BJ (cell line): ENCODE measurements at places on chromosomes 13 and 19. TPM values are rescaled to one million over a fixed set of nuclear protein-coding genes. Genes with fewer than 3 reads are reported as not detected.

GRCh38 chr13:111241862-111242261 lies 78.6 kb upstream of the TEX29 start:
- DNase-seq: no peak

DNA sequence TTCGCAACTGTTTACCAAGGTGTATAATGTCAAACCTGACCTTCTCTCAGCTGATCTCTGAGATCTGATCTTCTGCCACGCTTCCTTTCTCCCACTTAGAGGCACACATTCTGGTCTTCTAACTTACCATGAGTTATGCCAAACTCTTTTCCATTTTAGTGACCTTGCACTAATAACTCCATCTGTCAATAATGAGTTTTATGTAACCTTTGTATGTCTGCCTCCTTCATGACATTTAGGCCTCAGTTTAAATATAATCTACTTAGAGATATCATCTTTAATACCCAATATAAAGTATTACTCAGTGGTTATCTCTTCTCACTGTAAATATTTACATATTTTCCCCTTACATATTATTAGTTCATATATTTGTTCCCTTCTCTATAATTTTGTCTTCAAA lies 827.5 kb upstream of the PCDH20 start:
- no peak for DNase-seq

DNA sequence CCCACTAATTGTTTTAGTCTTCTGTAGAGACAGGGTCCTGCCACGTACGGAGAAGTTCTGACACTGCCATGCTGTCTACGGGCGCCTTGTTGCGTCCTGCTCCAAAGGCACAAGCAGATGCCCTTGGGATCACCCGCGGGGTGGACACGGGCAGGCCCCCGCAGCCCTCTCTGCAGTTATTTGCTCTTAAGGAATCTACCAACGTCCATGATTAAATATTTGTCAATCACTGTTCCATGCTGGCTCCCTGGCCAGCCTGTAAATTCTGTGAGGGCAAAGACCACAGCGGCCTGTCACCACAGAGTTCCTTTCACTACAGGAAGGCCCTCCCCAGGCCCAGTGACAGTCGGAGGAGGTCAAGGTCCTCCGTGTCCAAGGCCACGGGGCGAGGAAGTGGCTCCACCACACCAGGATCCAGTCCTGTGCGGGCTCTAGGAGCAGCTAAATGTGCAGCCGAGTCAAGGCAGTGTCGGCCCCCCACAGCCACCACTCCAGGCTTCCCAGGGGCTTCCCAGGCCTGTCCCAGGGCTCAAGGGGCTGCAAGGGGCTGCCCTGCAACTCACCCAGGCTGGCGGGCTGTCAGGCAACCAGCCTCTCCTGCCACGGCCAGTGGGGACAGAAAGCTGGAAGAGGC lies 2.1 kb downstream of the RNF126 start:
- no peak for DNase-seq

DNA sequence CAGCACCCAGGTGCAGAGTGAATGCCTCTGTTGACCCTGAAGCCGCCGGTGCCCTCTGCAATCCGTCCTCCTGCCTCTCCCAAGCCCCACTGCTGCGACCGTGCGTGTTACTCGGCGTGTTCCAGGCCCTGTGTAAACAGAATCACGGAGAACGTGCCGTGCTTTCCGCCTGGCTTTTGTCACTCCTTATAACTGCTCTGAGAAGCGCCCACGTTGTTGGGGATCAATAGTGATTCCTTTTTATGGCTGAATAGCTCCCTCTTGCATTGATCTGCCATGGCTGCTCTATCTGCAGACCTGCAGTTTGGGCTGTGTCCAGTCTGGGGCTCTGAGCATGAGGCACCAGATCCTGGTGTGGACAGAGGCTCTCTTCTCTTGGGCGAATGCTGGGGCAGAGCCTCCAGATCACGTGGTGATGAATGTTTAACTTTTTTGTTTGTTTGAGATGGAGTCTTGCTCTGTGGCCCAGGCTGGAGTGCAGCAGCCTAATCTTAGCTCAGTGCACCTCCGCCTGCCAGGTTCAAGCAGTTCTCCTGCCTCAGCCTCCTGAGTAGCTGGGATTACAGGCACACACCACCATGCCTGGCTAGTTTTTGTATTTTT lies 15.8 kb downstream of the ADPRHL1 start:
- no peak for DNase-seq

- DNase-seq: no peak
Measured at GRCh38 chr13:101289764-101290163, 126.5 kb downstream of the NALCN start.

- DNase-seq: no peak
Measured at GRCh38 chr19:51418707-51419106, 1.3 kb upstream of the SIGLEC10 start.

DNA sequence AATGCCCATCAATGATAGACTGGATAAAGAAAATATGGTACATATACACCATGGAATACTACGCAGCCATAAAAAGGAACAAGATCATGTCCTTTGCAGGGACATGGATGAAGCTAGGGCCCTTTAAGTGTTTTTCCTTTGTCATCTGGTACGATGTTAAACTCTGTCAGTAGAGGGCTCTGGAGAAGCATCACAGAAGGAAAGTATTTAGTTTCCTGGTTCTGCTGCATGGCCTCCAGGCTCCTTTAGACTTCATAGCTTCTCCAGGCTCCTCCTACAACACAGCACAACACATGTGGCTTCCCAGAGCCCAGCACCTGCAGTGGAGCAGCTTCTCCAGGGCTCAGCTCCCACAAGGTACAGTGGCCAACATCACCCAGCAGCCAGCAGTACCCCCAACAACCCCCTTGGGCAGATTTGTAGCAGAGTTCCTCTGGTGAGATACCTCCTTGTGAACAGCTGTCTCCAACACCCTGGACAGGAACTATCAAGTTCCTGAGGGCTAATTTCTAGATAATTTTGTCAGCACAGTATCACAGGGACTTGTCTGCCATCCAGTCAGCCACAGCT lies 63.4 kb downstream of the KCTD12 start:
- DNase-seq: no peak

DNA sequence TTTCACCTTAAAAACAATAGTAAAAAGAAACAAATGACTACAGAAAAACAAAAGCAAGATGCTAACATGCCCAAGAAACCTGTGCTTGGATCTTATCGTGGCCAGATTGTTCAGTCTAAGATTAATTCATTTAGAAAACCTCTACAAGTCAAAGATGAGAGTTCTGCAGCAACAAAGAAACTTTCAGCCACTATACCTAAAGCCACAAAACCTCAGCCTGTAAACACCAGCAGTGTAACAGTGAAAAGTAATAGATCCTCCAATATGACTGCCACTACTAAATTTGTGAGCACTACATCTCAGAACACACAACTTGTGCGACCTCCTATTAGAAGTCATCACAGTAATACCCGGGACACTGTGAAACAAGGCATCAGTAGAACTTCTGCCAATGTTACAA lies 6.0 kb downstream of the CKAP2 start:
- no peak for DNase-seq

GRCh38 chr13:53200075-53200474 lies 171.5 kb downstream of the OLFM4 start:
- DNase-seq: no peak

DNA sequence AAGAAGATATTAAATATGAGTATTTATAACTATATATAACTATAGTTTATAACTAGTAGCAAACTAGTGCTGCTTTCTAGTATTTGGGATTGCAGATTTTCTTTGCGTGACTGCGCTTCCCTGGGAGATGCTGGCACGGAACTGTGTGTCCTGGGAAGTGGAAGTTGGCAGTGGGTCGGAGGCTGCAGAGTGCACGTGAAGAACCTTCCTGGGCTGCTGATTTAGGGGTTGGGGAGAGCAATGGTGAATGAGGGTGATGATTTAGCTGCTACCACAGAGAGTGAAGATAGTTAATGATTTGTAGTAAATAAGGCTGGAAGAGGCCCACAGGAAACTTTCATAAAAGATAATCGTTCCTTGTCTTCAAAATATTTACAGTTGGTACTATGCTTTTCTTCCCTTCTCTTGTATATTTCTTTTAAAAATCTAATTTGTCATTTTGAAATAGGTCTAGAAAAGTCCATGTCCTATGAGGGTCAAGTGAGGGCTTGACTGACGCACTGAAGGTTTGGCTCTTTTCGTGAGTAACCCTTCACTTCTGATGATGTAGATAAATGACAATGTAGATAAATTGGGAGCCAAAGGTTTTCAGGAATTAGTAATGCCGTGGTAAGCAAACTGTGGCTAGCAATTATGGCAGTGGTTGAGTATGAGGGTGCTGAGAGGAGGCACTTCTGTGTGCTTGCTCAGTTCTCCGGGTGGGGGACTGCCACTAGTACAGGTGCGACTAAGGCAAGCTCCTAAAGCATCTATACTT lies 3.0 kb upstream of the NAA16 start:
- no peak for DNase-seq

MUC16 gene
- not detected in 2 replicates for polyA plus RNA-seq

KIR3DL2 gene
- not detected in 2 replicates for polyA plus RNA-seq

CNOT3 gene
- polyA plus RNA-seq: 6.2 and 6.3 TPM in 2 replicates

CEACAM8 gene
- not detected in 2 replicates for polyA plus RNA-seq

GAPDHS gene
- not detected in 2 replicates for polyA plus RNA-seq

WTIP gene
- polyA plus RNA-seq: 36.5 and 60.9 TPM in 2 replicates

ZNF681 gene
- 0.04 and 0.10 TPM in 2 replicates for polyA plus RNA-seq

FFAR1 gene
- not detected in 2 replicates for polyA plus RNA-seq
